ENCODE measurements at places on chromosomes 11 and 22.

DNA sequence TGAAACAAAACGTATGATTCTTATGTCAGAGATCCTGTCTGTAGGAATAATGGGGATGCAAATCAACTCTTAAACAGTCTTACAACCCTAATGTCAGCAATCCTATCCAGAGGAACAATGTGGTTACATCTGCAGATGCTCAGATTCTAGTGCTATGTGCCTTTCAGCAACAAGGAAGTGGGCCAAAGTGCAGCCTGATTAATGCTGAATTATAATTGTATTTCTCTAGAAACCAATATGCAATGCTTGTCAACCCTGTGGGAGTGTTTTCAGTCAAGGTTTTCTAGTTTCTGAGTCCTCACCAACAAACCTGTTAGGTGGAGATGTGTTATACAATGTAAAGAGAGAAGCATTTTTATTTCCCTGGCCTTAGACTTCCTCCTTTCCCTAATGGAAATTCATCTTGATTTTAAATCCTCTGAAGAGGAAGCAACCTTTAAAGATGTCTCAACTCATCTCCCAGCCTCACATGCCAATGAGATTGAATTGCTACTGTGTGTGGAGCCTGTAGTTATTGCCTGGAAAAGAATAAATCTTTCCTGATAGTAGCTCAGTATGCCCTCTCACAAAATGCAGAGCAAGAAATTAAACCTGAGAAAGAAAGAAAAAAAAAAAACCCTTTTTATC, 26.2 kb upstream of the TMEM123 start:
- DNase-seq = no peak

- no peak for DNase-seq
Observed at GRCh38 chr11:47270331-47271271, 668 bp downstream of the MADD start.

GRCh38 chr11:12170984-12171383, 60.6 kb downstream of the MICAL2 start:
- DNase-seq = no peak

- DNase-seq = no peak
Observed at GRCh38 chr11:7292922-7293321, 41.2 kb downstream of the SYT9 start.

- no peak for DNase-seq
Observed at GRCh38 chr11:68912254-68912653, 8.6 kb downstream of the IGHMBP2 start.

GRCh38 chr11:14376920-14377319, 17.9 kb upstream of the RRAS2 start:
- DNase-seq = no peak

GRCh38 chr22:25726241-25726640, 15.7 kb upstream of the MYO18B start:
- no peak for DNase-seq

DNA sequence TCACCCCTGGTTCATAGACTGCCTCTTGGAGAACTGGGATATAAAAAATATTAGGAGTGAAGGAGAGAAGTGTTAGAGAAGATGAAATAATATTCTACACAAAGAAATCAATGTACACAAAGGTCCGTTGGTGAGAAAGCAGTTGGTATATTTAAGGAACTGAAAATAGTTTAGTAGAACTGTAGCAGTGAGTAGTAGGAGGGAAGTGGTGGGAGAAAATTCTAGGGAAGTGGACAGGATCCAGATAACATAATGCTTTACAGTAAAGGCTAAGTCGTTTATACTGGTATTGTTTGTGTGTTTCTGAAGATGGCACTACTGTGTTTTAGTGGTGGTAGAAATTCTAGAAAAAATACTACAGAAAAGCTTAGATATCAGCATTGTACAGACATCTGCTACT, 120.8 kb upstream of the CHORDC1 start:
- DNase-seq = no peak

Measured in NCI-H524 (cell line).